GM12891 (cell line): ENCODE measurements at places on chromosomes 3 and 15.

GRCh38 chr15:92605225-92605944 lies 50.2 kb downstream of the FAM174B start:
- no peak for DNase-seq

DNA sequence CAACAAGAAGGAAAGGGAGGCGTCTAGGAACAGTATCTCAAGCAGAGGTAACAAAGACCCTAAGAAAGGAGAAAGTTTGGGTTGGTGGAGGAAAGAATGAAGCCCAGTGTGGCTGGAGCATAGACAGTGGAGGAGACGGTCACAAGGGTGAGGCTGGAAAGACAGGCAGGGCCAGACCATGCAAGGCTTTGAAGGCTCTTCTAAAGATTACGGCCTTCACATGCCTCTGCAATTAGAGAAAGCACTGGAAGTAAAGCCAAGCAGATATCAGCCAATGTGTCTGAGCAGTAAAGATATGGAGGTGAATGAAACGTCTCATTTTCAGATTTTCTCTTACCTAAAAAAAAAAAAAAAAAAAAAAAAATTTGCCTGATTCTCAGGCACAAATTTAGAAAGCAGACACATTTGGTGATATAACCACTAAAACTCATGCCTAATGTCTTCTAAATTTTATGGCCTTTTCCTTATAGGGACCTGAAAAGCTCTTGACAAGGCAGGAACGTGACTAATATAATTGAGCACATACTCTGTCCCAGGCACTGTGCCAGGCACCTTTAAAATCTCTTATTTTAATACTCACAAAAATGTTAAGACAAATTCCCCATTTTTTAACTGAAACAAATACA lies 184.1 kb downstream of the MECOM start:
- no peak for DNase-seq

- DNase-seq = no peak
Measured at GRCh38 chr3:111864821-111865656, 6.0 kb downstream of the PHLDB2 start.

DNA sequence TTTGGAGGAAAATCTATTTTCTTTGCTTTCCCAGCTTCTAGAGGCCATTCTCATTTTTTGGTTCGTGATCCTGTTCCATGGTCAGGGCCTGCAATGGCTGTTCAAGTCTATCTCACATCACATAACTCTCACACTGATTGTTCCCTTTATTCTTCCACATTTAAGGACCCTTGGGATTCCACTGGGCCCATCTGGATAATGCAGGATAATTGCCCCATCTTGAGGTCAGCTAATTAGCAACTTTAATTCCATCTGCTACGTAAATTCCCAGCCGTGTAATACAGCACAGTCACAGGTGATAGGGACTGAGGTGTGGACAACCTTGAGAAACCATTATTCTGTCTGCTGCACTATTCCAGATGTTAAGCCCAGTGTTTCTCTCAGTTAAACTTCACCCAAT lies 311.6 kb upstream of the CNTN4 start:
- DNase-seq = no peak

DNA sequence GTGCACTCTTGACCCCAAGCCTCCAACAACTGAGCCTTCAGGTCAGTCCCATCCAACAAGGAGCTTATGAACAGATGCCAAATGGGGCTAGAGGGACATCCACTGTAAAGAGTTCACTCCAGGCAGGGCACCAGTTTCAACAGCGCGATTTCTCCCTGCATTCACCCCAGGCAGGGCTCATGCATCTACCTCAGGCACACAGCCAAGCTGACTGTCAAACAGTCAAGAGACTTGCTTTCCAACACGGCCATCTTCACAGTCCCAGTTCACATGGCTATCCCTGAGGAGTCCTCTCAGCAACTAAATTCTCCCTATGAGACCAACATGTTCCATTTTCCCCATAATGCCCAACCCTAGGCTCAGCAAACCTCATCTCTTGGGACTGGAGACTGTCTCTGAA lies 17.7 kb downstream of the SLC25A20 start:
- no peak for DNase-seq

- DNase-seq = no peak
Measured at GRCh38 chr3:79344876-79345871, 422.6 kb downstream of the ROBO1 start.

- no peak for DNase-seq
Measured at GRCh38 chr15:56215769-56216168, 27.9 kb downstream of the RFX7 start.

DNA sequence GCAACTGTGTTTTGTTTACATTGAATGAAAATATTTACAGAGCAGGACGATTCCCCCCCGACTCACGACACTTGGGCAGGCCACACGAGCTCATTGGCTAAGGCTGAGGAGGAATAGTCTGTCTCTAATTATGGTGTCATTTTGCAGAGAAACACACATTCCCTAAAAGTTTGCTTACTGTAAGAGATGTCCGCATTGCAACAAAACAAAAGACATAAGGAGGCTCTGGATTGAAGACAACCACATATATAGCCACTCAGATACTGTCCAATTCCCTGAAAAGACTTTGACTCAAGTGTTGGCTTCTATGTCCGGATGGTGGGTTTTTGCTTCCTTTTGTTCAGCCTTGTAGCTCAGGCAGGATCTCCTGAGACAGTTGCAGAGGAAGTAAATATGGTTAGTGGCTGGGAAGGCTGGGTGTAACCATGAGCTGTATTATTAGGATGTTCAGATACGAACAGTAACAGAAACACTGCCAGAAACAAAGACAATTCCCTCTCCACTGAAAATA lies 170.4 kb downstream of the KLHL25 start:
- no peak for DNase-seq

- DNase-seq = no peak
Measured at GRCh38 chr3:24520976-24521419, 26.3 kb upstream of the THRB start.

- DNase-seq = no peak
Measured at GRCh38 chr3:40445880-40446279, 11.3 kb upstream of the RPL14 start.

DNA sequence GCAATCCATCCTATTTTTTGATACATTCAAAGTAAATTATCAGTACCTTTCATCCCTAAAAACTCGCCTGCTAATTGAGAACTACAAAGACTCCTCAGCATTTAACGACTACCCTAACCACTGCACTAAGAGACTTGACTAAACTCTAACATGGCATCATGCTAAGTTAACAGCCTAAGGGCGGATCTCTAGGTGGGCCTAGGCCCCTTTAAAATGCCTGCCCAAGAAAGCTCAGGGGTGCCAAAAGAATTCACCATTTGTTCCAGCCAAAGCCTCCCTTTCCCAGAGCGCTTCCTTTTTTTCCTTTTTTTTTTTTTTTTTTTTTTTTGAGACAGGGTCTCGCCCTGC lies 568 bp upstream of the NEK4 start:
- no peak for DNase-seq

- DNase-seq = no peak
Measured at GRCh38 chr3:31878231-31878838, 102.7 kb downstream of the OSBPL10 start.

DNA sequence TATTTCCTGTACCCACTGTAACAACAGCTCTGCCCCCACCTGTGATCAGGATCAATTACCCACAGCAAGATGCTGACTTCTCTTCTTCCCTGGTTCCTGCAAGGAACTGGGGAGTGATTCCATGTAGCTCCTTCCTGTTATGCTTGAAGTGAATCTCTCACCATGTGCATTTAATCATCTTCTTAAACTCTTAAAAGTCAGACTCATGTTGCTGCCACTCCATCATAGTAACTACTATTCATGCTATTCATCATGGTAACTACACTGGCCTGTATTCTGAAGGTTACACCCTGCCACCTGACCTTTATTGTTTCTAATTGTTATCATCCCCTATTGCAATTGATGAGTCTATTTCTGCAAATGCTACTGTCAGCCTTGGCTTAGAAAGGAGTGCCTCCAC lies 89.5 kb downstream of the SUCNR1 start:
- no peak for DNase-seq

GRCh38 chr3:140629357-140630137 lies 48.3 kb upstream of the TRIM42 start:
- no peak for DNase-seq

GRCh38 chr3:198032039-198032936 lies 72.3 kb downstream of the LMLN start:
- DNase-seq = no peak

- no peak for DNase-seq
Measured at GRCh38 chr15:51884041-51884440, 54.6 kb downstream of the TMOD3 start.

DNA sequence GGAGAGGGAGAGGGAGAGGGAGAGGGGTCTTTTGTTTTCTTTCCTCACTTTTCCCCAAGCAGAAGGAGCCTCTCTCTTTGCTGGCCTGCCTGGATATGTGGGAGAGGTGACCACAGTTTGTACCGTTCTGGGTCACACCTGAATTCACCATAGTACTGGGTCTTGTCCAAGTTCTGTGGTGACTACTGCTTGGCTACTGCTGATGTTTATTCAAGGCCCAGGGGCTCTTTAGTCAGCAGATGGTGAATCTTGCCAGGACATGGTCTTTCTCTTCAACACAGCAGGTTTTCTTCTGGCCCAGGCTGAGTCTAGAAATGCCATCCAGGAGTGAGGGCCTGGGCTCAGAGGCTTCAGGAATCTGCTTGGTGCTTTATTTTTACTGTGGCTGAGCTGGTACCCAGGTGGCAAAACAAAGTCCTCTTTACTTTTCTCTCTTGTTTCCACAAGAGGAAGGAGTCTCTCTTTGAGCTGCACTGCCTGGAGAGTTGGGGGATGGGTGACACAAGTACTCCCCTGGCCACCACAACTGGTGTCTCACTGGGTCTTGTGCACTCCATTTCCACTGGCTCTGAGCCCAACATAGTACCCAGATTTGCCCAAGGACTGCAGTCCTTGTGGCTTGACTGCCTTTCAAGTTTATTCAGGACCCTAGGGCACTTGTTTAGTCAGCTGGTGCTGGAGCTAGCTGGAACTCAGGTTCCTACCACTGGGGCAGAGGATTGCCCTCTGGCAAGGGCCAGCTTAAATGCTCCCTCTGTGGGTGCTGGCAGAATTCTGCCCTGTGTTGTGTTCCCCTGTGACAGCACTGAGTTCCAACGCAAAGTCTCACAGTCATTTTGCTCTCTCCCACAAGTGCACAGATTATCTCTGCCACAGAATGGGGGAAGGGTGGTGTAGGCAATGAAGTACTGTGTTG lies 16.8 kb upstream of the CCNDBP1 start:
- no peak for DNase-seq

DNA sequence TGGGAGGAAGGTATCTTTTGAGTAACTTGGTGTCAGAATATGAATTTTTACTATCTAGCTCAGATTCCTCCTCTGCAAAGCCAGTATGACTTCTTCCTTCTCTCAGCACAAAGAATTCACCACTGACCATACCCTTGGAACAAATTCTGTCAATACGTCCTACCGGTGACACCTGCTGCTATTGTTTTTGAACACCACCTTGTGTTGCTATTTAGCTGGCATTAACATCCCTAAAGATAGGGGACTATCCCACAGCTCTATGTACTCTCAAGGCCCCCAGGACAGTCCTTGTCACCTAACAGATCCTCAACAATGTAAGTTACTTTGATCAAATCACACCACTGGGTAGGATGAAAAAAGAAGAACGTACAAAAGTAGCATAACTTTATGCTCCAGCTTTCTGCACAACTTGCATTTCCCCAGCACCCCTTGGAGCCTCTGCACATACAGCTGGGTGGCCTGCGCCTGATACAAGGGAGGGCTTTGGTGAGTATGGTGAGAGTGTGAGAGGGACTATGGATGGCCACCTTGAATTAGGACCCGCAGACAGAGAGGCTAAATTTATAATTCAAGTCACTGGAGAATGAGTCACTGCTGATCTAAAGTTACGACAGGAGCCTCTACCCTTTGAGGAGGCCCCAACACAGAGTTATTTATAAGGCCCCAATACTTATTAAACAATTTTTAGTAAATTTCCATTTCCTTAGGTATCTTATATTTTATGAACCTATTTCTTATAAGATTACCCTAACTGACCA lies 2.3 kb upstream of the COLQ start:
- DNase-seq = no peak

- no peak for DNase-seq
Measured at GRCh38 chr3:119571688-119572087, 7.6 kb upstream of the ADPRH start.

DNA sequence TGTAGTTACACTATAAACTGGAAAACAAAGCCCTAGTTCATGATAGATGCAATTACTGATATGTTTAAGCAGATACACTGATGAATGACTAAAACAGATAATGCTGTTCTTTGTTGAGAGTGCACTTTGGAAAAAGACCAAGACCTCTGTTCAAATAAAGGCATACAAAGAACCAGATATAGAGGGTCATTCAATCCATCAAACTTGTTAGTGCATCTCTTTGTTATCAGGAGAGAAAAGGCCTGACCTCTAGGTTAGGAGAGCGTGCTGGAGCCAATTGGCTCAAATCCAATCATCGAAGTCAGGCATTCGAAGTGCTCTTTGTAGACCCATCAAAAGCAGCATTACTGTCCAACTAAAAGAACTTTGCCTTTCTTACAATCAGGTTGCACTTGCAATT lies 124.2 kb downstream of the TFG start:
- DNase-seq = no peak

DNA sequence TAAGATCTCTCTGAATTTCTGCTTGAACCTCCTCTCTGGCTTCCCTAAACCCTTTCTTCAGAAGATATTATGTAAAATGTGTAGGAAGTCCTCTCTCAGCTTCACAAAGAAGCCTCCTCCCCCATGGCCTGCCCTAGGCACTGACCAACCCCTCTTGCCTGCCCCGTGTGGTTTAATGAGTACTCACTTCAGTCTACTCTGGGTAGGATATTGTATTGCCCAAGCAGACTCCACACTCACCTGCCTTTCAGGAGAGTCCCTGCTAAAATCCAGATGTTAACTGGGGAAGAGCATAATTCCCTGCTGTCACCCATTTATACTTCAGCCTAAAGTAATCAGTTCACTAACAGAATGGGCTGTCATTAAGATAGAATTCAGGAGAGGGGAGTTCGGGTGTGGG lies 2.6 kb upstream of the AGBL1 start:
- no peak for DNase-seq

DNA sequence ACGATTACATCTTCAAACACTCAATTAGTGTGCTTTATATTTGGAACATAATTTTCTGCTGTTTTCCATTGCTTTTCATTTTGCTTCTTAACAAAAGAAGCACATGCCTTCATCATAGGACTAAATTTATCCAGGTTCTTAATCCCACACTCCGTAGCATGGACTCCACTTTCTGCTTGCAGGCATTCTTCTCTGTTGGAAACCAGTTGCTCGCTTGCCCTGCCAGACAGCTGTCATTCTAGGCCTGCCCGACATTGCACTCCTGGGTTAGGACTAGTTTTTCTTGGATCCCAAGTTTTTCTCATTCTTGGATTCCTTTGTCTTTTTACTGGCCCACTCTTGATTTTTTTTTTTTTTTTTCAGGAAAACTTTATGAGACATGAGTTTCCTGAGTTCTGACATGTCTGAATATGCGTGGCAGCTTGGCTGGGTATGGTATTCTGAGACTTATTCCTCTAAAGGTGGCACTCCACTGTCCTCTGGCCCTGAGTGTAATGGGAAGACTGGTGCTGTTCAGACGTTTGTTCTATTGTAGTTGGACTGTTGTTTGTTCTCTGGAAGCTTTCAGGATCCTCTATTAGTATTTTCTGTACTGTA lies 6.3 kb upstream of the ATP1B3 start:
- no peak for DNase-seq
